Placental pericyte (primary cell): ENCODE measurements at places on chromosomes 3 and 15. TPM values are rescaled to one million over a fixed set of nuclear protein-coding genes. Genes with fewer than 3 reads are reported as not detected.

Gene LRRK1
- 9.6 and 13.7 TPM in 2 replicates for total RNA-seq

Gene THAP10
- 1.8 and 5.7 TPM in 2 replicates for total RNA-seq

Gene KBTBD12
- total RNA-seq: not detected in 2 replicates

Gene RGMA
- total RNA-seq: not detected in 2 replicates

Gene C3orf80
- total RNA-seq: 5.7 and 9.7 TPM in 2 replicates

Gene FOXL2NB
- 0.66 and 24.1 TPM in 2 replicates for total RNA-seq

Gene ANKRD63
- not detected in 2 replicates for total RNA-seq

Gene CAPN7
- total RNA-seq: 36.1 and 45.4 TPM in 2 replicates

Gene MYO5C
- under 0.01 and 0.29 TPM in 2 replicates for total RNA-seq

Gene CFAP92
- total RNA-seq: 0.14 TPM in 1 of 2 replicates, not detected in the other
